Activated naive CD4-positive, alpha-beta T cell treated with anti-CD3 and anti-CD28 coated beads for 36 hours (primary cell): ENCODE measurements at places on chromosomes 7 and 10. TPM values are rescaled to one million over a fixed set of nuclear protein-coding genes. Genes with fewer than 3 reads are reported as not detected.

Gene IQUB
- total RNA-seq: 0.07 TPM

Gene GIMAP4
- 193 TPM for total RNA-seq

GRCh38 chr7:135748770-135749169, at the start of gene FAM180A:
Gene FAM180A (minus strand): TSS chr7:135748813. CDS start chr7:135748580, 233 bp downstream.
- no peak for DNase-seq

DNA sequence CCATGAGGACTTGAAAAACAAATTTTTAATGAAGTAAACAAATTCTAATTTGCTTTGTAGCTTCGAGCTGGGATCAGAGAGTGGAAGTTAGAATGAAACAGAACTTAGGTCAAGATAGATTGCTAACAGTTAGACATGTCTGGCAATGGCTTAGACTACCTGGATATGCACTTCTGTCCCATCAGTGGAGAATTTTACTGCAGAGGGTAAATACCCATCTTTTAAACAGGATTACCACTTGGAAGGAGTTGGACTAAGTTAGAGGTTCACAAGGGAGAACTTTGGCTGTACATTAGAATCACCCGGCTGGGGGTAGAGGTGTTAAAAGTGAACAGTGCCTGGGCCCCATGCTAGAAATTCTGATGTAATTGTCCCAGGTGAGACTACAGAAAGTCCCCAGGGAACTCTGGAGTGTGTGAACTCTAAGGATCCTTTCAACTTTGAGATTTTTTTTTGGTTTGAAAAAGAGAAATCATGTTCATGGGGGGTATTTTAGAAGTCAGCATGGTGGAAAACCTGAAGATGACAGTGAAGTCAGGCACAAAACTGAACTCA, 35.5 kb downstream of the ENTPD1 start:
- no peak for DNase-seq

Gene STRA8
- not detected for total RNA-seq

DNA sequence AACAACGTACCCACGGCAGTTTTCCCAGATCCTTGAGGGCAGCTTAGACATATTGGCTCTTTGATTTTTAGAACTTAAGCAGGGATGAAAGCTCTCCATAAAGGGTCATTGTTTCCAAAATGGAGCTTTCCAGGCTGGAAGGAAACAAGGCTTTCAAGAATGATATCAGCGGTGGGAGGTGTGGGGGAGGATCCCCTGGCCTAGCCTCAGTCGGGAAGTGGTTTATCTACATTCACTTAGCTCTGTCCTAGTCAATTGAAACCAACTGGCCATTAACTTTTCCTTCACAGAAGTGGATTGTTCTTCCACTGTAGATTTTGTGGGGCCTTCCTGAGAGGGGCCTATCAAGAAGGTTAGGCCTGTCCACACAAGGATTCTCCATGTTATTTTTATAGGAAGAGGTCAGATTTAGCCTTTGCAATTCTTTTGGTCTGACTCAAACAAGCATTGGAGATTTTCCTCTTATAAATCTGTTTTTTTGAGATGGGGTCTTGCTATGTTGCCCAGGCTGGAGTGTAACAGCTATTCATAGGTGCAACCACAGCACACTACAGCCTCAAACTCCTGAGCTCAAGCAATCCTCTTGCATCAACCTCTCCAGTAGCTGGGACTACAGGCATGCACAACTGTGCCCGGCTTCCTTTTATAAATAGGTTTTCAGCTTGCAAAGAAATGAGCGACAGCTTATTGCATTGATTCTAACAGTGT, 343.5 kb downstream of the LRMDA start:
- DNase-seq: no peak

Gene UCN3
- not detected for total RNA-seq

GRCh38 chr7:5478568-5479430, 55.2 kb upstream of the TNRC18 start:
- no peak for DNase-seq

Gene BLNK
- not detected for total RNA-seq

Gene ARPC1B
- 334 TPM for total RNA-seq

DNA sequence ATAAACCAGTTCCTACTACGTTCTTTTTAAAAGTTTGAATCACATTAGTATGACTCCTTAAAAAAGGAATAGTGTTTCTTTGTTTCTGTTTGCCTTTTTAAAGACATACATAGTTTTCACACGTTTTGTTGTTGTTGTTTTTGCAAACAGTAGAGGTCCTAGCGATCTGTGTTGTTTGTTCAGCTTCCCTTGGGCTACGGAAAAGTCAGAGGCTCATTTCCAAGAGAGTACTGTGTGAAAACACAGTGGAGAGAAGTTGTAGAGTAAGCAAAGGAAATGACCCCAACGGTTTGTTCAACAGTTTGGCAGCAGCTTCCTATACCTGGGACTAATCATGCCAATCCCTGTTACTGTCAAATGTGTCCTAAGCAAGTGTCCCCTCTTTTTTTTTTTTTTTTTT, 87.1 kb upstream of the STEAP1 start:
- no peak for DNase-seq

Gene SPDYE16
- 0.12 TPM for total RNA-seq

- no peak for DNase-seq
These were observed 163.2 kb downstream of the DGKB start for GRCh38 chr7:14739168-14739840.

DNA sequence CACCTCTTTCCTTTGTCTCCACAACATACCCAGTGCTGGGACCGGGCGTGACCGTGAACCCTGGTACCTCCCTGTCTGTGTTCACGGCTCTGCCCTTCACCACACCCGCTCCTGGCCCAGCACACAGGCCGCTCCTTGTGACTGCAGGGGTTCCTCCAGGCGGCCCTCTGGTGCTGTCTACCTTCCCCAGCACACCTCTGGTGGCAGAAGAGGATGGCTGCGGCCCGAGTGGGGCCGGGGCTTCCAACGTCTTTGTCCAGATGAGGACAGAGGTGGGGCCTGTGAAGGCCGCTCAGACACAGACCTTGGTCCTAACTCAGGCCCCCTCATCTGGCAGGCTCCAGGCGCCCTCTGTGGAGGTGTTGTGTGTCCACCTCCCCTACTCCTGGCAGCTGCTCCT, 55.4 kb upstream of the SGMS1 start:
- no peak for DNase-seq

GRCh38 chr10:33556620-33557019, 222.2 kb upstream of the NRP1 start:
- DNase-seq: no peak

DNA sequence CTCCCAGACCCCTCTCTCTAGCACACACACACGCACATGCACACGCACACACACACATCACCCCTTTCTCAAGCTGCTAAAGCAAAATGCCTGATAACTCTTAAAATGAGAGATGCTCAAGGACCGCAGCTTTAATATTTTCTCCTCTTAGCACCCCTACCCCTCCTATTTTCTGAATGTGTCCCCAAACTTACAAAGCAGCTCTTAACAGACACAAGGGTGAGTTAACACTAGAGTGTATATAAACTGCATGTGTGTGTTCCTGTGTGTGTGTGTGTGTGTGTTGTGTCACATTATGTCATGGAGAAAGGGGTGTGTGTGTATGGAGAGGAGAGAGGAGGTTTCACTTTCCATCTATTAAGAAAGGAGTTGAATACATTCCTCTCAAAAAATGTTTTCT, 1.3 kb downstream of the PTN start:
- no peak for DNase-seq

Gene ACTR3C
- 3.4 TPM for total RNA-seq

DNA sequence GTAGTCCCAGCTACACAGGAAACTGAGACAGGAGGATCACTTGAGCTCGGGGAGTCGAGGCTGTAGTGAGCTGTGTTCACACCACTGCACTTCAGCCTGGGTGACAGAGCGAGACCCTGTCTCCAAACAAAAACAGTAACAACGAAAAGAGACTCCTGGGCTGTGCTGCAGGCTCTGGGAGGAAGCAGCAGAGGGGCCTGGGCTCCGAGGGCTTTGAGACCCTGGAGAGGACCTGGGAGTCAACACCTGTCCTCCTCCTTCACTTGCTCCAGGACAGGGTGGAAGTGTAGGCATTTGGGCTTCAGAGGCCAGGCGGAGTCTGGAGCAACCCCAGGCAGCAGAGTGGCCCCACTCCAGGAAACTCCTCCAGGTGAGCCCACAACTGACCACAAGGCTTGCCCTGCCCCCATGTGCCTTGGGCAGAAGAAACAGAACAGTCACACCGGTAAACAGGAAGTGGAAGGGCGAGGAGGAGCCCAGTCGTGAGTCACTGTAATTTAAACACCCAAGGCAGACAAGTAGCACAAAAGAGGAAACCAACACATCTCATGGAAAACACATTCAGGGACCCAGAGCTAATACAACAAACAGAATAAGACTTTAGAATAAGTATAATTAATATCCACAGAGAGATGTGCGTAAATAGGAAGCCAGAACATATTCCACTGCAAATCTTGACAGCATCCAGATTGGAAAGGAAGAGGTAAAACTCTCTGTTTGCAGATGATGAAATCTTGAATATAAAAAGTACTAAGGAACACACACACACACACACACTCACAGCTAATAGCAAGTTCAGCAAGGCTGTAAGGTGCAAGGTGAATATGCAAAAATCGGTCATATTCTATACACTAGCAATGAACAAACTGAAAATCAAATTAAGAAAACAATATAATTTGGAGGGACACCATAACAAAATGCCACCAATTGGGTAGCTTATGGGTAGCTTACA, 20.5 kb upstream of the RASGEF1A start:
- DNase-seq: peak; percentile 68

- DNase-seq: no peak
These were observed 410.7 kb downstream of the ACTR3B start for GRCh38 chr7:153170287-153170686.

DNA sequence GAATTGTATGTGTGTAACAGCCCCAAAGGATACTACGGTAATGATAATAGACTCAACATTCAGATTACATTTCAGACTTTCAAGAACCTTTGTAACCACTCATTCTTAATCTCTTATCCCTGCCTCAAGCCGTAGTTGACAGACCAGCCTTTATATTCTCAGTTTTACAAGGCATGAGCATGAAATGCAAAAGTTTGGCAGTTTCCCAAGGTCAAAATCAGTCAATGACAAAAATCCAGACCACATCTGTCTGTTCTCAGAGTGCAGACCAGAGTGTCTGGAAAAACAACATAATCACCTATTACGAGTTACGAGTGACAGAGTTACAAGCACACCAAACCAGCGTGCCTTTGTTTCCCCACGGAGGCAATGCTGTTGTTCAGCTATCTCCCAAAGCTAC, 178.6 kb upstream of the LRGUK start:
- DNase-seq: no peak

DNA sequence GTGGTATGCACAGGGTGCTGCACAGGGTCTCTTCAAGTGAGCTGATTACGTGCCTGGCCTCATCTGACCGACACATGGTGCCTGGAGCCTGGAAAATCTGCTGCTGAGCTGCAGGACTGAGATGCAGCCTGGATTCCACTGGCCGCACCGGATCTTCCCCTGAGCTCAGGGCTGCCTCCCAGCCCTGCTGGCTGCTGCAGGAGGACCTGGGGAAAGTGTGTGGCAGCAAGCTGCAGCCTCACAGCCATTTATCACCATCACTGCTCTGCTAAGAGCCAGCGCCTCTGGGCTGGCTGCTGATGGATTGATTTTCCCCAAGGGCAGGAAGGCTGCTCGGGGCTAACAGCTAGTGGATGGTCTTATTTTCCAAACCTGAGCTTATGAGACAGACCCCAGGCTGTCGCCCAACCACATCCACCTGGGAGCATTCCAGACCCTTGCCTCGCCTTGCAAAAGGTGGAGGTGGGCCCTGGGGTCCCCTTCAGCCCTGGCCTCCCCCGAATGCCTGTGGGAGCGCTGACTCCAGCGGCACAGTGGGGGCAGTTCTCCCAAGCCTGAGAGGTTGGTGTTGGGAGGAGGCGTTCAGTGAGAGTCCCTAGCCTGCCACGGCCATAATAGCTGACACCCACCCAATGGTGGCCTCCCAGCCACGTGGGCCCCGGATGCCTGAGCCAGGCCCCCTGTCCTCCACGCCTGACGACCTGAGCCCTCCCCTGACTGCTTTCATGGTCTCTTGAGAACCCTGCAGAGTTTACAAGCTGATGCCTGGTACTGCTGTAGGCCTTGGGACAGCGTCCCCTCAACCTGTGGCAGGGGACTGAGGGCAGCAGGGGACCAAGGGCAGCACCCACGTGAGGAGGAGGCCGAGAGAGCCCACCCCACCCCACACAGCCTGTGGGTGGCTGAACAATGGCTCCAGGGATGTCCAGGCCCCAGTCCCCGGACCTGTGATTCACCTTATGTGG, 38.2 kb downstream of the STK32C start:
- no peak for DNase-seq

DNA sequence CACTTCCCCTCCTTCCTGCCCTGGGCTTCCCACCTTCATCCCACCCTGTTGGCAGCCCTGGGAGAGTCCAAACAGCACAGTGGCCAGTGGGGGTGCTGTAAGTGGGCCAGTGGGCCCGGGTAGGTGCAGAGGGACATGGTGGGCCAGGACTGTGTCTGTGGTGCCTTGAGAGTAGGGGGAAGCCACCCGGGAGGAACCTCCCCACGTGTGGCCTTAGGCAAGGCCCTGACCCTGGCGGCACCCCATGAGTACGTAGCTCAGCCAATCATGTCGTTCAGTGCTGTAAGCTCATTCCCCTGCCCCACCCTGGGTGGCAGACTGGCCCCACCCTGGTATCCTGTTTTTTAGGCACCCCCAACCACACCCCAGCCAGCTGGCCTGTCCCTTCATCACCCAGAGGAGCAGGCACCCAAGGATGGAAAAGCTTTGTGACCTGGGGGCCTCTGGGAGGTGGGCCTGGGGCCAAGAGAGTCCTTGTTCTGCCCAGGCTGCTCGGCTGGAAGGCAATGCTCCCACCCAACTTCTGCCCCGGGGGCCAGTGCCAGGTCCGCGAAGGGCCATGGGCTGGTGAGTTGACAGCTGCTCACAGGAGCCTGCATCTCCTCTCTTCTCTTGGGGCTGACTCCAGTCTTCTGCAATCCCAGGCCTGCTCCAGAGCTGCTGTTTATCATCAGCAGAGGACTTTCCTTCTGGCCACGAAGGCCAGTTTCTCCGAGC, 41.6 kb downstream of the TSPAN15 start:
- DNase-seq: no peak

GRCh38 chr7:135178364-135178763, 7.9 kb upstream of the CYREN start:
- no peak for DNase-seq

DNA sequence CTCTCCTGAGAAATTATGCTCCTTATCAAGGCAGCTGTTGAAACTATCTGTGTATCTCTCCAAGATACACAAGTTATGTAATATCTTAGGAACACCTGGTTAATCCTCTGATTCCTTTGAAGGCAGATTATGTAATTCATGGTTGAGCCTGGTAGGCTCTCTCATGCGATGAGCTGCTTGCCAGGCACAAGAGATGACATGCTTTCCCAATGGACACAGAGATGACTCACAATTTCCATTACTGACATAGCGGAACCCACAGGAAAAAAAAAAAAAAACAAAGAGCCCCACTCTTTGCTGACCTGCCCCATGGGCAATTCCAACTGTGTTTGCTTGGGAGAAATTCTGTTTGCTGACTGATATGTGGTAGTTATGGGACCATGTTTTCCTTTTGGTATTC, 736.4 kb upstream of the PHF14 start:
- DNase-seq: no peak
